SJSA1 (cell line): ENCODE measurements at places on chromosomes 2 and 18. TPM values are rescaled to one million over a fixed set of nuclear protein-coding genes. Genes with fewer than 3 reads are reported as not detected.

The DSC3 gene
- total RNA-seq: 13.9 and 20.0 TPM in 2 replicates

The ATP6V1B1 gene
- not detected in 2 replicates for total RNA-seq

GRCh38 chr2:237231593-237231992, 145.9 kb downstream of the COPS8 start:
- no peak overlapping the region for H3K27ac ChIP-seq
- no peaks in the 10 kb centered on the region for H3K27me3 ChIP-seq
- H3K4me1 ChIP-seq: peaks cover 41% of the 10 kb centered on the region
- H3K36me3 ChIP-seq: no peaks in the 10 kb centered on the region
- H3K4me3 ChIP-seq: no peak overlapping the region

DNA sequence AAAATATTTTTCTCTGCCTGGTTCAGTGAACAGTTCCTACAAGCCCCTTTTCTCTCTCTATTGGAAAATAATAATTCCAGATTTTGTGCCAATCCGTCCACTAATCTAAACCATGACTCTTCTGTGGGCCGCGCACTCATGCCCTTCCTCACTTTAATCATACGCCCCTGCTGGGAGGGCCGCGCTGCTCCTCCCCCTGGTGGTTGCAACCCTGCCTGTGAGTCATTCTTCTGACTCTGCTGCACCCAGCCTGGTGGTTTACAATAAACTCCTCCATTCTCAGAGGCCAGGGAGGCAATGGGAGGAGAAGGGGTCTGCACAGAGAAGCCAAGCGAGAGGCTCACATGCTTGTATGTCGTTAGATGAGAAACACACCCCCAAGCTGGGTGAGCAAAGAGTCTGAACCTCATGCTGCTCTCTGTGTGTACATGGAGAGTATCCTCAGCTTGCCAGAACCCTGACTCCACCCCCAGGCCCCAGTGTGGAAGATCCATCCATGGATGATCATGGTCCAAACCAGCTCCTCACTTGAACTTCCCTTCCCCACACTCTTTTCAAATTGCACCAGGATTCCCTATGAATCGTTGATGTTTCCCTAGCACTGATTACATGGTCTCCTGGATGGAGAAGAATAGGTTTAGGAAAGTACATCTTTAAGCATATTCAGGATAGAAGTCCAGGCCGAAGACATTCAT, 228.9 kb downstream of the ANKRD30B start:
- H3K4me1 ChIP-seq: no peaks in the 10 kb centered on the region
- DNase-seq: no peak
- H3K4me3 ChIP-seq: no peak overlapping the region
- no peaks in the 10 kb centered on the region for H3K36me3 ChIP-seq
- no peak overlapping the region for H3K27ac ChIP-seq

- H3K4me3 ChIP-seq: no peak overlapping the region
- H3K4me1 ChIP-seq: no peaks in the 10 kb centered on the region; the same call in 1 of the 2 replicates
- H3K27me3 ChIP-seq: no peaks in the 10 kb centered on the region
- no peak for DNase-seq
- peaks cover 43% of the 10 kb centered on the region for H3K36me3 ChIP-seq
These were observed 27.6 kb downstream of the SLC1A4 start for GRCh38 chr2:65016789-65017188.

DNA sequence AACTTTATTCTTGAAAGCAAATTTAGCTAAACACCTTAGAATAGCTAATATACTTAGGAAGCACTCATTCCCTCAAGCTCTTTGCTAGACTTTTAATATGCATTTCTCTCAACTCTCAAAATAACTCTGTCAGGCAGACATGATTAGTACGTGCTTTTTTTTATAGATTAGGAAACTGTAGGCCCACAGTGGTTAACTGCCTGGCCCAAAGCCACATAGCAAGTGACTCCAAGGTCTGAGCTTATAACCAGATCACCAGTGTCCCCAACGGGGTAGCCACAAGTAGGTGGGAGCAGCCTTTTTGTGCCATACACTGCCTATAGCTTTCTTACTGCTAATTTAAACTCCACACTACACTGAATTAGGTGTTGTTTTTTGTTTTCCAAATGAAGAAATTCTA, 576.8 kb downstream of the METTL4 start:
- H3K4me3 ChIP-seq: no peak overlapping the region
- peaks cover 4% of the 10 kb centered on the region; the same call in 1 of the 2 replicates for H3K27me3 ChIP-seq
- H3K36me3 ChIP-seq: no peaks in the 10 kb centered on the region

- peak overlapping the region; percentile 9 for H3K4me3 ChIP-seq
- DNase-seq: peak; percentile 52
- no peaks in the 10 kb centered on the region for H3K27me3 ChIP-seq
- H3K36me3 ChIP-seq: no peaks in the 10 kb centered on the region
- H3K27ac ChIP-seq: peak overlapping the region; percentile 80
- H3K4me1 ChIP-seq: peaks cover 20% of the 10 kb centered on the region
These were observed 7.8 kb upstream of the TRABD2A start for GRCh38 chr2:84888401-84889276.
